ENCODE measurements at places on chromosomes 16 and 17. TPM values are rescaled to one million over a fixed set of nuclear protein-coding genes. Genes with fewer than 3 reads are reported as not detected.

C1QL1 gene
- 25.7 TPM for total RNA-seq

FAM20A gene
- total RNA-seq, result not detected

HCFC1R1 gene
- total RNA-seq, result 232 TPM

UNC13D gene
- 4.2 TPM for total RNA-seq

JPH3 gene
- total RNA-seq, result 2.5 TPM

KRT9 gene
- not detected for total RNA-seq

PIGS gene
- 53.8 TPM for total RNA-seq

MPP2 gene
- 2.4 TPM for total RNA-seq
